ENCODE measurements at places on chromosomes 6 and 20. TPM values are rescaled to one million over a fixed set of nuclear protein-coding genes. Genes with fewer than 3 reads are reported as not detected.

OOEP gene
- not detected for total RNA-seq

MAFB gene
- total RNA-seq, result under 0.01 TPM

FRMD1 gene
- total RNA-seq, result not detected

SLC18B1 gene
- 7.4 TPM for total RNA-seq
